ENCODE measurements at places on chromosomes 12 and 14.
A peak's percentile ranks its signal among the peaks of the same experiment; 100 is the strongest.

DNA sequence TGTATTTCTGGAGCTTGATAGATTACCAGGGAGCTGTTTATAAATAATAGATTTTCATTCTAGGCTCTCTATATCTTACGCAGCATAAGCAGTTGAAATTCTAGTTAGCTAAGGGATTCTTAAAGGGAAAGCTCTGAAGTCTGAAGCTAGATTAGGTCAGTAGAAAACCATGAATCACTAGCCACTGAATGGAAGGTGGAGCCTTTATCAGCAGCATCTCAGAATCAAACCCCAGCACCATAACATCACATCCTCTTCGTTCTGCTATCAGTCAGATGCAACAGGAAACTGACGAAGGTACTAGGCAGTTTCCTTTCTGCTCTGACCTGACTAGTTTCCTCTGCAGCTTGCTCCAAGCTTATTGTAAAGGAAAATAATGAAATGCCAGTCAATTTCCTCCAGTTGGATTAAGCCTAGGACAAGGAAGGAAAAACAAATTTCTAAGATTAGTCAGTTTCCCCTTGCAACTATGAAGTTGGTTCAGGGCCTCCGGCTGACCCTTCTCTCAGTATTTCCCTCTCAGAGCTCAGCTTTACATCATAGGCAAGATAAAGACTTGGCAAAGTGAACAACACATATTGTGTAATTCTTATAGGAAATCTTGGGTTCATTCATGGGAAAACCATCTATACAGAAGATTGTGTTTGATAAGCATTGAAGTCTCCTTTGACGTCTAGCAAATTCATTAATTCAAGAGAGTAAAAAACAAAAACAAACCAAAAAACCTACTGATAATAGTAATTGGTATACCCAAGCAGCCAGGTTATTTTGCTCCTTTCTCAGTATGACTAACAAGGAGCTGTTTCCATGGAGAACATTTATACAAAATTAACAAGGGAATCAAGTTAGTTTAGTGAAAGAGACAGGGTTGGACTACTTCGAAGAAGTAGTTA lies 43.4 kb upstream of the CFAP54 start:
- DNase-seq, result peak; percentile 95

GRCh38 chr12:40315375-40315774 lies 90.6 kb downstream of the LRRK2 start:
- DNase-seq, result no peak

DNA sequence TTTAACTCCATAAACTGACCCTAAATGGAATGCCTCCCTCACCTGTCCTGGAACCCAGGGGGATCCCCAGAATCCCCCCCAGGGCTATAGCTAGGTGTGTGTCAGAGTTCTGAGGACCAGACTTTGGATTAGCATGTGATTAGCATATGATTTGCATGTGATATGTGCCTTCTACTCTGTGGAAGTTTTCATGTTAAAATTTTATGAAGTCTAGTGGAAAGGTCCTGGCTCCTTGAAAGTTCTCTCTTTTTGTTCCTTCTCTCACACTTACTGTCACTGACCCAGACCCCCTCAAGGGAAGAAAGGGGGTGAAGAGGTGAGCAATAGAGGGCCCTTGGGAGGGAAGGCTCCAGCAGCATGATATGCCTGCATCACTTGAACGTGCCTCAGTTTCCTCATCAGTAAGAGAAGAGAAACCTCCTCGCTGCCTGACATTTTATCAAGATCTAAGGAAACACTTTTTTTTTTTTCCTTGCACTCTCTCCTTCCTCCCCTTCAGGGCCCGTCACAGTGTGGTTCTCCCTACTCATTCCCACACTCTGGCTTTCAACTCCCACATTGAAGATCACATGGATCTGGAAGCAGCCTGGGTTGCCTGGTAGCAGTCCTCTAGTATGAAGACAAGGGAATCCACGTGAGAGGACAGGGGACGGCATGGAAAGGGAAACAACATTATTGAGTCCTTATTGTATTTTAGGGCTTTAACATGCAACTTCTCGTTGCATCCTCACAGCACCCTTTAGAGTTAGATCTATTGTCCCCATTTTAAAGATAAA lies 3.3 kb upstream of the C1QL4 start:
- DNase-seq, result no peak

GRCh38 chr12:25816637-25817036 lies 141.8 kb upstream of the RASSF8 start:
- DNase-seq, result peak; percentile 23

DNA sequence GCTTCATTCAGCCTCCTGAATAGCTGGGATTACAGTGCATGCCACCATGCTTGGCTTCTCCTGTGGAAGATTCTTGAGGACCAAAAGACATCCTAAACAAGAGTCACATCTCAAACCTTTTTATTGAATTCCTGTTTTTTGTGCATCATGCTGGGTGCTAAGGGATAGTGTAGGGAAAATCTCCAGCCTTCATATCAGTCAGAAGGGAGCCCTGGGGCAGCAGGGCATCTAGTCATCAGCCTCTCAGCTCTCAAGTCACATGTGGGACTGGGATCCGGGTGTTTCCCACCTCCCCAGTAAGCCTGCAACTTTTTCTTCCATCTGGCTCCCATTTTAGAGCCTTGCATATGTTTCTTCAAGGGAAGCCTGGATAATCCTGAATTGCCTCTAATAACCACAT lies 25.1 kb upstream of the OASL start:
- DNase-seq, result no peak

GRCh38 chr12:83018088-83018487 lies 331.4 kb downstream of the TMTC2 start:
- no peak for DNase-seq

DNA sequence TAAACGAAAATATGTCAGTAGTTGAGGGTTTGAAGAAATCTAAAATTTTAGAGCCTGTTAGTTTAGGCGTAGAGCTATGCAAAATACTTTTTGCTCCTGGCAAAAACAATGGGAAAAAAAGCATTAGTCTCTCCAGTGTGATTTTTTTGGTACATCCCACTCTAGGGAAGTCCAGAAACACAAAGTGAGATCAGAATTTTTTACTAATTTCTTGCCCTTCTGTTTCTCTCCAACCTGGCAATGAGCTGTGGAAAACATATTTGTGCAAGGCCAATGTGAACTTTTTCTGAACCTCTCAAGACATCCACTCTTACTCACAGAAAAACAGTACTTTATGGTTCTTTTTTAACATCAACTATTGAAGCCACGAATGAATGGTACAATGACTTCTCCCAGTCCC lies 56.9 kb upstream of the DCN start:
- DNase-seq, result peak; percentile 19

DNA sequence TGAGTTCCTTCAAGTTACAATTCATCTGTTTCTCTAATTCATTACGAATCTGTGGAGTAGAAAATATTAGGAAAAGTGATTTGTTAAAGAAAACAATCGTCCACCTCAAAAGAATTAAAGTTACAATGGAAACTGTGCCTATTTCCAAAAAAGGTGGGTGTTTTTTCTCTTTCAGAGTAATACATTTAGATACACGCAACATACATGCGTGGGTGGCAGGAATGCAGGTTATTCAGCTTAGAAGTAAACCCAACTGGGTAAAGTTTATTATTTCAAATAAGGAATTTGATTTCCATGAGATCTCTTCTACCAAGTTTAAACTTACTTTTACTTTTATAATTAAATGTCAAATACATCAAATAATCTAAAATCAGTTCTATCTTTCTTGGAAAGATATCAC lies 52.2 kb downstream of the SSH1 start:
- DNase-seq, result peak; percentile 59

DNA sequence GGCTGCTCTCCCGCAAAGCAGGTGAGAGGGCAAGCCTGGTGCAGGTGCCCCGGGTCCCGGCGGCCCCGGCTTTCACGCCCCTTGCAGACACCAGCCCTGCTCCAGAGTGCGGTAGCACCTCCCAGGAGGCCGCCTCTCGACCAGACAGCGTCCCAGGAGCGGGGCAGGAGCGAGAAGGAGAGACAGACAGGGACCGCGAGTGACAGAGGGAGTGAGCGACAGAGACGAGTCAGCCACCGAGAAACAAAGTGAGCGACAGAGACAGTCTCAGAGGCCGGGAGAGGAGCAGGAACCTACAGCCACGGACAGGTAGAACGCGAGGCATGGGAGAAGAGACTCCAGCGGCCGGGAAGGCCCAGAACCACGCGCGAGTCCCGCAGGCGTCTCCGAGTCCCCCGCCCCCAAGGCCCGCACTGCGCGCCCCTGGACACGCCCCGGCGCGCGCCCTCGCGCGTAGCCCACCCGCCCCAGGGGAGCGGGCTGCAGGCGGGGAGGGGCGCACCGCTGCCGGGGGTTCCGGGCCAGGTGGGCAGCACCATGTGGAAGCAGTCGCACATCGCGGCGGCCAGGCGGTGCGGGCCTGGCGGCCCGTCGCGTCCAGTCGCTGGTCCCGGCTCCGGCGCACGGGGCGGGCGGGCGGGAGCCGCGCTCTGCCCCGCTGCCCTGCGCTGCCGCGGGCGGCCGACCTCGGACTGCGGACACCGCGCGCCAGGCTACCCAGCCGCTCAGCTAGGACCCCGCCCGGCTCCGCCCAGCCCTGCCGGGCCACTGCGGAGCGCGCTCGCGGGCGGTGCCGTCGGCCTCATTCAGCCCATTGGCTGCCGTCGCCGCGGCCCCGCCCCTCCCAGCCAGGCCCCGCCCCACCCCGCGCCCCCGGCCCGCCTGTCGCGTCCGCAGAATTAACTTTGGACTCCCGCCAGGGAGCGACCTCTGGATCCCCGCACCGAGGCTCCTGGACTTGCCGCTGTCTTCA lies at the start of gene AHNAK2:
AHNAK2 (minus strand) TSS at position 694 of the 973 bp plus-strand sequence; CDS start at position 557, 137 bp downstream.
- DNase-seq, result peak; percentile 82
